ENCODE measurements at places on chromosomes 16 and 17.

DNA sequence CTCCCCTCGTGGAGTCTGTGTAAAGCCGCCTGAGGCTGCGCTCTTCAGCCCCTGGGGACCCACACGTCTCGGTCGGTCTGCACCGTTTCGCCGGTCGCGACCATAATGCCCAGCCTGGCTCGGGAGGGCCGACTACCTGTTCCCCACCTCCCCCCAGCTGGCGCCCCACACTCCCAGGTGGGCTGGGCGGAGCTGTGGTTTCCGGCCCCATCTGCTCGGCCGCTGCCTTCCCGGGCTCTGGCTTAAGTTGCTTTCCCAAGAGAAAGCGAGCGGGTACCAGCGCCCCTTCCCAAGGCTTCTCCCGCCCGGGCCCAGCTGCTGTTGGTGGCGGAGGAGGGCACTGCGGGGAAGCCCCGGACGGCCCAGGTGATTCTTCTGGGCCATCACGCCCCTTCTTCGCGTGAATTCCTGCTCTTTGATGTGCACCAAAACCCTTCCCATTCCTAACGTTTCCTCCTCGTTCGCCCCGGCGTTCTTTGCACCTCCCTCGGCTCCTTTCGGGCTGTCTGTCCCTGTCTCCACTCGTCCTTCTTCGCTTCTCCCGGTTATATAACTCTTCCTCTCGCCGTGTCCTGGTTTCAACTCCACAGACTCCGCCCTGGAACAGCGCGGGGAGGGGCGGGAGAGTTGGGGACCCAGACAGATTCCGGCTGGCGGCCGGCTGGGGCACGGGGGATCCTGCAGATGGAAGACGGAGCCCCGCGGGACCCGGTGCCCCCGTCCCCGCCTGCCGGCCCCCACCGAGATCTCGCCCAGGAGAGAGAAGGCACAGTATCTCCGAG lies 2.0 kb downstream of the KDM6B start:
- no peak for DNase-seq

- DNase-seq, result no peak
Observed at GRCh38 chr16:3478242-3478925, 16.9 kb downstream of the C16orf90 start.

GRCh38 chr16:50539053-50539695 lies 9.0 kb upstream of the NKD1 start:
- no peak for DNase-seq

GRCh38 chr16:57686577-57686976 lies 8.0 kb upstream of the DRC7 start:
- DNase-seq, result no peak

DNA sequence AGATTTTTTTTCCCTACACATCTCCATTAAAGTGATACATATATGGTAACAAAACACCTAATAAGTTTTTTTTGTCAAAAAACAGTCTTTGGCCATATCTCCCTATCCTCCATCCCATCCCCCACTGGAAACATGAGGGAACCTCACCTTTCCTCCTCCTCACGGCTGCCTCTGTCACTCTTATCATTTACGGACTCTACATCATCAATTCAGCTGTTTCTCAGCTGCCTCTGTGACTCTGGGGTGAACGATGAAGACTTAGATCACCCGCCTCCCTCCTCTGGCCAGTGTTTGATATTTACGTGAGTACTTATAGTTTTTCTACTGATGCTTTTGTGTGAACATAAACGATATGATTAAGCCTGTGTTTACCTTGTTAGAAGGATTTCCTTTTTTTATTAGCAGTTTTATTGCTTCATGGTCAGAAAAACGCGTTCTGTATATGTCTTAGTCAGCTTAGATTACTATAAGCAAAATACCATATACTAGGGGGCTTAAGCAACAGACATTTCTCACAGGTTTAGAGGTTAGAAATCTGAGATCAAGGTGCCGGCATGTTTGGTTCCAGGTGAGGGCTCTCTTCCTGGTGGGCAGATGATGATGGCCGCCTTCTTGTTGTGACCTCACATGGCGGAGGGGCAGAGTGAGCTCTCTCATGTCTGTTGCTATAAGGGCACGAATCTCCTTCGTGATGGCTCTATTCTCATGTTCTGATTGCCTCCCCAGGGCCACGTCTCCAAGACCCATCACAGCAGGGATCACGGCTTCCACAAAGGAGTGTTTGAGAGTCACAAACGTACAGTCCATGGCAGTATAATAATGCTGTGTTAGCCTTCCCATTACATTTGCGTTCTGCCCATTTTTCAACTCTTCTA lies 32.1 kb downstream of the DNAH17 start:
- no peak for DNase-seq

GRCh38 chr16:85036236-85037049 lies 8.8 kb downstream of the KIAA0513 start:
- DNase-seq, result no peak

DNA sequence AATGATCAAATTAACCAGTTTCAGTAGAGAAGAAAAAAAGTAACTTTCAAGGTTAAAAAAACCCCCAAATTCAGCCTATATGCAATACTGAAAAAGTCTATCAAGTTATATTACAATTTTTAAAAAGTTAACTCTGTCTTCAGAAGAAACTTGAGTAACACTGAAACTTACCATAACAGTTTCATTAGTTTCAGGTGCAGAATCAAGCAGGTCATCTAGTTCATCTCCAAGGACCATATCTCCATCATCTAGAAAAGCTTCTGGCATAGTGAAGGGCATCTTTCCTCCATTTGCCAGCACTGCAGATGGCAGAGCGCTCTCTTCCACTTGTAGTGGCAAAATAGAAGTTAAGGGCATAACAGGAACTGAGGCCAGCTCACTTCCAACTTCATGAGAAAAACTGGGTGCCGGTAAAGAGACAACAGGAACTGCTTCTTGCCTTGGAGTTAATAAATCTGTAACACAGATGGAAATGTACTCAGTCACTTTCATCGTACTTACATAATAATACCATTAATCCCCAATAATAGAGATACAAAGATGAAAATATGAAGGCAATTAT lies 22.9 kb downstream of the ZC3H7A start:
- no peak for DNase-seq

- DNase-seq, result no peak
Observed at GRCh38 chr16:79171931-79172705, 428.4 kb downstream of the MAF start.

DNA sequence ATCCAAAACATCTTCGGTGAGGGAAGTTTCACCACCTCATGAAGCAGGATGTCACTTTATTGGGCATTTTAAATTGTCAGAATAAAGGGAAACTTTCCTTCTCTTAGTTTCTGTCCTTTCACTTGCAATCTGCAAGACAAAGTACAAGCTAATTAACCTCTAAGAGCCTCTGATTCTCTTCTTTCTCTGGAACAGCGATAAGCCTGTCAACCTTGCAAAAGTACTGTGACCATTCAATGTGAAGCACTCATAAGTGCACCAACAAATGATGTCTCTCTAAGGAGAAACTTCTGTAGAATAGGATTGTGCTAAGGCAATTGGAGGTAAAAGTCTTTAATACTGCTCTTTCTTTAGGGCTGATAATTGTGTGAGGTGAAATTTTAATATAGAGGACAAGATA lies 1622.3 kb downstream of the CDH8 start:
- no peak for DNase-seq

DNA sequence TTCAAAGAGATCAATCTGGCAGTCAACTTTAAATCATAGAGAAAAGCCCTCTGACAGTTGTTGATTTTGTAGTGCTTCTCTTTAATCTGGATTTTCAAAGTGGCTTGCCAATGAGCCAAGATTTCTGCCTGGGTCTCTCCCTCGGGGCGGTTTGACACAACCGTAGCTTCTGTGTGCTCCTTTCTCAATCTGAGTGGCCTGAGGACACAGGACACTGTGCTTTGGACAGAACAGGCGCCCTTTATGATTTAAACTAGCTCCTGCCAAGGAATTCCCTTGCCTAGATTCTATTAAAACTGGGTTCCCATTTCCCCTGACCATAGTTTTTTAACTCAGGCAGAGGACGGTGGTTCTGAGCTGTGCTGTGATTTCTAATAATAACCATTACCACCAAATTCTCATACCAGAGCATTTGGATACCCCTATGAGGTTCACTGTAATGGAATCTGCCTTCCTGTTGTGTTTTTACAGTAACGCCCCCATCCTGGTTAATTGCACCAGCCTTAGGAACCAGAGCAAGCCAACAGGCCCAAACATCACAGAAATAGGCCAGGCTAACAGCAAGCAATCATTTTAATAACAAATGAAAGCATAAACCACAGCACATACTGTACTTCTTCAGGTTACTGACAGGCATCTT lies 4.0 kb downstream of the ZFHX3 start:
- no peak for DNase-seq

- DNase-seq, result no peak
Observed at GRCh38 chr16:72430121-72430520, 258.2 kb upstream of the PMFBP1 start.

- DNase-seq, result no peak
Observed at GRCh38 chr17:57956291-57957119, 1.3 kb upstream of the CUEDC1 start.

DNA sequence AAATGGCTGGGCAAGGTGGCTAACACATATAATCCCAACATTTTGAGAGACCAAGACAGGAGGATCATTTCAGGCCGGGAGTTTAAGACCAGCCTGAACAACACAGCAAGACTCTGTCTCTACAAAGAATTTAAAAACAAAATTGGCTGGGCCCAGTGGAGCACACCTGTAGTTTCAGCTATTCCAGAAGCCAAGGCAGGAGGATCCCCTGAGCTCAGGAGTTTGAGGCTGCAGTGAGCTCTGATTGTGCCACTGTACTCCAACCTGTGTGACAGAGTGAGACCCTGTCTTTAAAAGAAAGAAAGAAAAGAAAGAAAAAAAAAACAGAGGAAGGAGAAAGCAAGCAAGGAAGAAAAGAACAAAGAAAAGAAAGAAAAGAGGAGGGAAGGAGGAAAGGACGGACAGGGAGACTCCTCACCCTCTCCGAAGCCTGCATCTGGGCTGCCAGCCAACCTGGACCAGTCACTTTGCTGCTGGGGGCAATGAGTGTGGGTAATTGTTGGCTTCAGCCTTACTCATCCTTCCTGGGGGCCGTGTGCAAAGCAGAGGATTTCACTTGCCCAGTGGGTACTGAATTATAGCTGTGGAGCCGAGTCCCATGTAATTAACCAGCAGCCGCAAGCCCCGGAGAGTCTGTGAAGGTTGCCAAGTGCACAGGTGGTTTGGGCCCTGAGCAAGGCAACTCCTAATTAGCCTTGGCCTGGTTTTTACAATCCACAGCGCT lies 6.7 kb upstream of the MT4 start:
- no peak for DNase-seq

DNA sequence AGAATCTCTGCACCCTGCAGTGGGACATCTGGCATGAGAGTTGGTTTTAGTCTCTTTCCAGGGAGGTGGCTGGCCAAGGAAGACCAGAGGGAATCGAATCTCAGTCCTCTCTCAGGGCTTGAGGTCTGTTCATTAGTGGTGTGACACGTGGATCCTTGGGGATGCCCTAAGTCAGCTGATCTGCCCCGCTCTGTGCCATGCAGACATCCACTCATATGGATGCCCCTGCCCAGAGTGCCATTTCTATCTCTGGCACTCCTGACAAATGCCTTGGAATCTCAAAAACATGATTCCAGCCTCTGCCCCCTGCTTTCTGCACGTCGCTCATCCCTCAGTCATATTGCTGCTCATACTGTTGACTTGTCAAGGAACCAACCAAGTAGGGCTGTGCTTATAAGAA lies 38.8 kb downstream of the WSCD1 start:
- DNase-seq, result no peak

GRCh38 chr17:41322903-41323895 lies 7.7 kb upstream of the KRTAP17-1 start:
- no peak for DNase-seq

DNA sequence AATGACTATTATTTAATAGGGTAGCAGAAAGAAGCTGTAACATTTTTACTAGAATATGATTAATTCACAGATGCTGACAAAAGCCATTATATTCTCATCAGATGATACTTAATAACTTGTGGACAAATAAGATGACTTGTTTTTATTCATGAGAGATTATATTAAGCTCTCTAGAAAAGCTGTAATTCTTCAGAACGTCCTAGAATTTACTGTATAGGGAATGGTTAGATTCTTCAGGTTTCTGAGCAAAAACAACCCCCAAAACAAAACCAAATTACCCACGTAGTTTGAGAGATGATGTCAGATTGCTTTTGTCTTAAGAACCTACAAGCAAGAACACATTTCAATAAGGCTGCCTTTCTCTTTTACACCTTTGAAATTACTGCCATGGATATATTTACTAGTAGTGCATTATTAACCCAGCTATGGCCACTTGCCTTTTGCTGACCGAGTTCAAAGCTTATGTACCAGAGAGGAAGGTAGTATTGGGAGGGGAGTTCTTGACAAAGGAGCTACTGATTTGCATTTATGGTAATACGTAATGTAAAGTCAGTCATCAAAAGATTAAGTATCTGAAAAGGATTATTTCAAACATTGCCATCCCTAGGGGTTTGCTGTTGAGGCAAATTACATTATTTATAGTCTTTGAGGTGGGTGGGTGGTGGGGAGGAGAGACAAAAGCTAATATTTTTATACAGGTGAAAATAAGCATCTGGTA lies 51.7 kb downstream of the NLK start:
- DNase-seq, result no peak

DNA sequence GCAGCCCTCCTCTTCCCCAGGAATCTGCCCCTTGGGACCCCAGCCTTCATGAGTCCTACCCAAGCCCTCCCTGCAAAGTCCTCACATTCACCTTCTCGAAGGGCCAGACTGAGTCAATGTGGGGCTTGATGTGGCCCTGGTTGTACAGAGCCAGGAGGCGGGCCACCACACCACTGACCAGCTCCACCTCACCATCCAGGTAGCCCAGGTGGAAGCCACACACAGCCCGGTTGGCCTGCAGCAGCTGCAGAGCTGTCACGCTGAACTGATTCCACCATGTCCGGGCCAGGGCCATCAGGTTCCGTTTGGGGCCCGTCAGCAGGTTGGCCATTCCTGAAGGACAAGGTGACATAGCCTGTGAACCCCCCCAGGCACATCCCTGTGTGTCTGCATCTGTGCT lies 6.0 kb downstream of the VAT1 start:
- DNase-seq, result no peak

GRCh38 chr17:56913353-56913866 lies 439 bp downstream of the TRIM25 start:
- DNase-seq, result no peak

DNA sequence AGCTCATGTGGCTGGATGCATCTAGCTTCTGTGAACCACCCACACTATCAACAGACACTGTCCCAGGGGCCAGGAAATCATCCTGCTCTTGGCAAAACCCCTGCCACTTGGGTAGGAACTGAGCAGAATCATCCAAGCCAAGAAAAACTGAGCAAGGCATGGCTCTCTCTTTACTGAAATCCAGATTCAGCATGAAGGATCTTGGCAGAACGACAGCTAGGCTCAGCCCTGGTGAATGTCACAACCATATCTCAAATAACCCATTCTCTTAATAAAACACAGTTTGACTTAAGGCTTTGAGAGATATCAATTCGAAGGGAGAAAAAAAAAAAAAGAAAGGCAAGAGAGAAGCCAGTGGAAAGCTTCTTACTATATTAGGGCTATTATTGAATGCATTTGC lies 72.2 kb downstream of the MAF start:
- DNase-seq, result no peak

DNA sequence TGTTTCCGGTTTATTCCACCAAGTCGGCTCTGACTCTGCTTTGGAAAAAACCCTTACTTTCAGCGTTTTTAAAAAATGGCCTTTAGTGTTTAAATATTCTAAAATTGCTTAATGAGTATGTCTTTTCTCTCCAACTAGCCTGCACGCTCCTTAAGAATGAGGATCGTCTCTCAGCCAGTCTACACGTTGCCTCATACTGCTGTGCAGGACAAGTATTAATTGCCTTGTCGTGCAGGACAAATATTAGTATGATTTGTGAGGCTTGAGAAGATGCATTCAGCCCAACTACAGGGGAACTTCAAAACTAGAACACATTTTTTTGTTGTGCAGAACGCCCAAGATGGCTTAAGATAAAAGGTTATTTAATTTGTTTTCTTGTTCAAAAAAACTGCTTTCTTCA lies 61.2 kb downstream of the MARCHF10 start:
- no peak for DNase-seq

All from stimulated activated CD4-positive, alpha-beta T cell treated with anti-CD3 and anti-CD28 coated beads, TNF-alpha, amount 100 ng/mL, for 48 hours (primary cell).